ENCODE measurements at places on chromosomes 2 and 18.
A peak's percentile ranks its signal among the peaks of the same experiment; 100 is the strongest.

DNA sequence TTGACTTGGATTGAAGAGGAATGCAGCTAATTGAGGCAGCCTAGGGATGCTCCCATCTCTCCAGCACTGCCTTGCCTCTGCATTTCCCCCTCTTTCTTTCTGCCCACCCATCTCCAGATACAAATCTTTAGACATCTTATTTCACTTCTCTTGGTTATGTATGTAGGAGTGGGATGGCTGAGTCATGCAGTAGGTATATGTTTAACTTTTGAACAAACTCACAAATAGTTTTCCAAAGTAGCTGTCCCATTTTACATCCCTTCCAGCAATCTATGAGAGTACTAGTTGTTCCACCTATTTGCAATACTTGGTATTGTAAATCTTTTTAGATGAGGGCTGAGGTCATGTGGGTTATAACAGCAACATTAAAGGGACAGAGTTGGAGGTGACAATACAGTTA lies 329.9 kb downstream of the DYSF start:
- peak; percentile 7 for DNase-seq

DNA sequence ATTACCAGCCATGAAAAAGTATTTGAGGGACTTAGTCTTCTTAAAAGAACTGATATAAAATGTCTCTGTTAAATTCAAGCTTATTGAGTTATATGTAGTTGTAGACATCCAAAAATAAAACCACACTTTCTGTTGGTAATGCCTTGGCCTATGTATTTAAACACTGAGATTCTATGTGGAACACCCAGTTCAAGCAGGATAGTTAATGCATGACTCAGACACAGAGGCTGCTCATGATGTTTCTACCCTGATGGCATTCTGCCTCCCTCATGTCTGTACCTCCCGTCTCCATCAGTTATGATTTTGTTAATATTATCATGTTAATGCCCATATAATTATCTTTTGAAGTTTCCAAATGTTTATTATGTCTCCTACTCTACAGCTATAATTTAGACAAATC lies 164.5 kb downstream of the XIRP2 start:
- peak; percentile 79 for DNase-seq

DNA sequence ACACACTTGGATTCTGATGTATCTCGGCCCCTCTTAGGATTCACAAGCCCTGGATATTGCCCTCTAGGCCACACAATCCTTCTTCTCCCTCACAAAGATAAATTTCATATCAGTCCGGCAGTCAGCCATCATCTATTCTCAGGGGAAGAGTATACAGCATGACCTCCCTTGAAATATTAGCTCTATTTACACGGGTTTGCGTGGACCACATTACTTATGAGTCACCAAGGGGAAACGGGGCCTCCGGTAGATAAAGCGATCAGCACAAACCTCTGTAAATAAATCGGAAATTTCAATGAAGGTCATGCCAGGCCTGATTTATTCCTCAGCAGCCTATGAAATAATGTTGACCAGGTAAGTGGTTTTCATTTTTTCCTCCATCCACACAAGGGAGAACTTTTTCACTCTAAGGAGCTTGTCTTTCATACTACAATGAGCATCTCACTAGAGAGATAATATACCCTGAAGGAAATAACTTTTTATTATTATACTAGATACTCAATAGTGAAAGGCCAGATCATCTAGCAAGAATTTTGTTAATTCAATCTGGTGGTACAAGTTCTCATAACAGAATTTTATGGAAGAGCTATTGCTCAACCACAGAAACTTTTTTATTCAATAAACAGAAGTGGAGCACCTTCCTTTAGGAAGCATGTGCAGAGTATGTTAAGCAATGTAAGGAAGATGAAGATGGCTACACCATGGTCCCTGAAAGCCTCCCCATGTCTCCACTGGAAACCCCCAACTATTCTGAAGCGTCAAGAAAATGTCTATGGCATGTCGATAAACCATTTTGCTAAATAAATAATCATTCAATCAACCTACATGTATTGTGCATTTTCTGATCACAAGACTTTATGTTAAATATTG lies 125.2 kb upstream of the PIK3C3 start:
- DNase-seq: no peak

DNA sequence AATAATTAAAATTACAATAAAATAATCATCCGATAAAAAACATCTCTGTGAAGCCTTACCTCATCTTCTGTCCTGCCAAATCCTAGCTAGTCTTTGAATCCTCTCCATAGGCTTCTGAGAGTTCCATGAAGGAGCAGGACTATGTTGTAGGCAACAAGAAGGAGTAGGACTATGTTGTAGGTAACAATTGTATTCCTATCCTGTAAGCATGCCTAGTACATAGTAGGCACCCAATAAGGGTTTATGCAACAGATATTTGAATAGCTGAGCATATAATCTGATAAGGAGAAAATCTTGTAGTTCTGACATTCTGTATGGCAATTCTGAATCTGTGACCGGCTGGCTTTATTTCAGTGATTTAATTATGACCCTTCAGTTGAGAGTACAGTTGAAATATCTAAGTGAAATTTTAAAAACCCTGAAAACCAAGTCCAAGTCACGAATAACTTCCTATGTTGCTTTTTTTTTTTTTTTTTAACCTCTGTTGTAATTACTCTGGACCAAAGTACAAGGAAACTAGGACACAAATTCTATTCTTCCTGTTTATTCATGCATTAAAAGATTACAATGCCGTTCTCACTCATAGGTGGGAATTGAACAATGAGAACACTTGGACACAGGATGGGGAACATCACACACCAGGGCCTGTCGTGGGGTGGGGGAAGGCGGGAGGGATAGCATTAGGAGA lies 27.8 kb downstream of the VWA3B start:
- DNase-seq: no peak

- DNase-seq: no peak
These were observed 107.2 kb upstream of the PARD3B start for GRCh38 chr2:204437815-204438756.

- DNase-seq: no peak
These were observed 1.6 kb upstream of the ERMN start for GRCh38 chr2:157327200-157327599.
